ENCODE measurements at places on chromosomes 6 and 20.

- no peak for DNase-seq
Observed at GRCh38 chr6:75755704-75756103, 6.7 kb downstream of the MYO6 start.

GRCh38 chr6:26246058-26246457 is 118.9 kb upstream of the BTN3A2 start:
- DNase-seq: no peak

DNA sequence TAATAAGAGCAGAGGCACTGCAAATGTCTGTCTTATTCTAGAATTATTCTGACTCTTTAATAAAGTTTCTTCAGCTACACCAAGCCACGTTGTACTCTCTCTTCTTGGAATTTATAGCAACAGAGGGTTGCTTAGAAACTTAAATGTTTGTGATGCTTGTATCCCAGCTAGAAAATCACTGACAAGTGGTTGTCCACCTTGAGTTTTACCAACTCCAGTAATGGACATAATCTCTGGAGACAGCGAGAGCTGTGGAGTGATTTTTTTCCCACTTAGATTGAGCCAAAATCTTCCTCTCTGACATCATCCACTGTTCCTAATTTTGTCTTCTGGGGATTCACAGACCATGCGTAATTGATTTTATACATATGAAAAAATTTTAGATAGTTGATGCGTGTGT is 8.0 kb downstream of the ECT2L start:
- no peak for DNase-seq

DNA sequence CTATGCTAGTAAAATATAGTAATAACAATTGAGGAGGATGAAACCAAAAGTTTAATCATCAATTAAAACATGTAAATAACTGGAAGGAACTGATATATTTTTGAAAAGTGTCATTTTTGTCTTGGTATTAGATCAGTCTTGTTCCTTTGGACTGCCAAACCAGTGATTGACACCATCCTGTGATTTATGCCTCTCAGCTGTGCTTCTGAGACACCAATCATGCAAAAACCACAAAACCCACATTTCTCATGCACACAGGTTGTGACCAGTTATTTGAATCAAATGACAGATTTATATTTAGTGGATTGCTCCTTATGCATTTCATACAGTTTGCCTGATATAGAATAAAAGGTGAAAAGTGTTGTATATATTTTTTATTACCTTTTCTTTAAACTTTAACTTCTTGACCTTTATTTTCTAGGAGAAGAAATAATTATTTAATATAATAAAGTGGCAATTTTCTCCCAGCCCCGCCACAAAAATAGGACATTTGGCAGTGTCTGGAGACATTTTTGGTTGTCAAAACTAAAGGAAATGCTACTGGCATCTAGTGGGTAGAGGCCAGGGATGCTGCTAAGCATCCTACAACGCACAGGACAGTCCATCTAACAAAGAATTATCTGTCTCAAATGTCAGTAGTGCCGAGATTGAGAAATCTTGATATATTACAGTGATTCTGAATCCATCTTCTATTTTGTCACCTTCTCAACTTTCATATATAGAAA is 383.6 kb downstream of the BCKDHB start:
- DNase-seq: no peak

DNA sequence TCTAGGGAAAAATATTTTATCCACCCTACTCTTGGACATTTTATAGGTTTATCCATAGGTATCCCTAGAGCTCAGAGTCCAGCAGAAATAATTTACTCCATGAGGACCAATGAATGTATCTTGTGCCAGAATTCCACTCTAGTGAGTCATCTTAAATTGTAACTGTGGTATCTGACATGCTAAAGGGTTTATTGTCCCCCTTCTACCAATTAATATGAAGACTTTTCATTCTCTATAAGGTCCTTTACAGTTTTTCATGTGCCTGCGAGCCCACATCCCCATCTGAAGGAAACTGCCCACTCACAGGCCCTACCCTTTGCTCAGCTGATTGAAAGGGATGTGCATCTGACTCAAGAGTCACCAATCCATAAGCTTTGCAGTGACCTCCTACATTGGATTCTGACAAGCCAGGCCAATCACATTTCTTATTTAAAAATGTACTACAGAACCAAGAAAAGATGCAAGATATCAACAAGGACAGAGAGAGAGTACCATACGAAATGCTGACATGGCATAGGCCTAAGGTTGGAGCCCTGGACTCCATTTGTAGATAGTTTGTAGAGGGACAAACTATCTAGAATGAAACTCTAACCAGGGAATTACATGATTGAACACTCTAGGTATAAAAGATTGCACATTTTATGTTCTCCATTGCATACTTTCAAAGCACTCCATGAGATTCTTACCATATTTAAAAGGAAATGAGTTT is 93.4 kb upstream of the DEFB112 start:
- DNase-seq: no peak
